Fibroblast of skin of abdomen (primary cell): ENCODE measurements at places on chromosomes 12 and 14.

GRCh38 chr12:52659395-52659794 is 7.4 kb upstream of the KRT2 start:
- no peak for DNase-seq

- peak; percentile 63 for DNase-seq
Measured at GRCh38 chr12:49187184-49187583, 1.7 kb downstream of the TUBA1A start.

DNA sequence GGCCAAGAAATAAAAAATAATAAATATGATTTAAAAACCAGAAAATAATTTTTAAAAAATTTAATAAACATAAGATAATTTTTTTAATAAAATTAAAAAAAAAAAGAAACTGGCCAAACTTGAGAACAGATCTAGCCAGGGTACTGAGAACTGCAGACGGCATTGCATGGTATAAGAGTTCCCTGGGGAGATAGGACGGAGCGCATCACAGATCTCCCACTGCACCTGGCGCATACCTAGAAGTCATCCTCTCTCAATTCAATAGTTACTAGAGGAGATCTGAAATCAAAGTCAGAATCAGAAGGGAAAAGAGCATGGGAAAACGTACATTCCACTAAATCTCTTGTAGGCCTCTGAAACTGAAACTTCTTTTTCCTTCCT is 58.9 kb upstream of the BCL2L14 start:
- DNase-seq, result no peak

- no peak for DNase-seq
Measured at GRCh38 chr14:97388408-97388807, 591.2 kb downstream of the VRK1 start.

DNA sequence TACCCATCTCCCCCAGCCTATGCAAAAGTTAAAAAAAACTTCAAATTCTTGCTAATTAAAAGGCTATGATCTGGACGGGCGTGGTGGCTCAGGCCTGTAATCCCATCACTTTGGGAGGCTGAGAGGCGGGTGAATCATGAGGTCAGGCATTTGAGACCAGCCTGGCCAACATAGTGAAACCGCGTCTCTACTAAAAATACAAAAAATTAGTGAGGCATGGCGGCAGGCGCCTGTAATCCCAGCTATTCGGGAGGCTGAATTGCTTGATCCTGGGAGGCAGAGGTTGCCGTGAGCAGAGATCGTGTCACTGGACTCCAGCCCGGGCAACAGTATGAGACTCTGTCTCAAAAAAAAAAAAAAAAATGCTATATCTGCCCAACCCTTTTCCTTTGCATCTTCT is 925.4 kb downstream of the GALC start:
- DNase-seq, result no peak

- no peak for DNase-seq
Measured at GRCh38 chr12:52818388-52818787, 4.5 kb upstream of the KRT4 start.

DNA sequence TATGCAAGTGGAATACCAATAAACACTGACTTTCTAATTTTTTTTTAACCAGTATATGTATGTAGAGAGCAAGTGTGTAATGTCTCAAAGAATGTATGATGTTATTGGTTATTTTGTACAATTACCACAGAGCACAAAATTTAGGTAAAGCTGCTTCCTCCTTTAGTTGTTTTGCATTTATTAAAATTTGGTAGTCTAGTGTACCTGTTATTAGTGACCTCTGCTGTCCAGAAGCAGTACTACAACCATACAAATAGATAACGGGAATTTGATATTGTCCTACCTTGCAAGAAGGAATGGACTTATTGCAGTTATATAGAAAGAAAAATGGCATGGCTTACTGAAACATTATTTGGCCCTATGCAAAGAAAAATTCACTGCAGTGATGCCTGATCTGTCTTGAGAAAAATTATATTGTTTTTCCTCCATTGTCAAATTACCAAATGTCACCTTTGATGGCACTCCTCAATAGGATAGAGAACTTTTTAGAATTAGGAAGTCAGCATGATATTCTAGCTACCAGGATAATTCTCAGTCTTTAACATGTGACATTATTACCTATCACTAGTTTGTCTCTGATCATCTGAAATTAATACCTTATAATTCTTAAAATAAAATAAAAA is 153.9 kb upstream of the RMST start:
- peak; percentile 47 for DNase-seq

DNA sequence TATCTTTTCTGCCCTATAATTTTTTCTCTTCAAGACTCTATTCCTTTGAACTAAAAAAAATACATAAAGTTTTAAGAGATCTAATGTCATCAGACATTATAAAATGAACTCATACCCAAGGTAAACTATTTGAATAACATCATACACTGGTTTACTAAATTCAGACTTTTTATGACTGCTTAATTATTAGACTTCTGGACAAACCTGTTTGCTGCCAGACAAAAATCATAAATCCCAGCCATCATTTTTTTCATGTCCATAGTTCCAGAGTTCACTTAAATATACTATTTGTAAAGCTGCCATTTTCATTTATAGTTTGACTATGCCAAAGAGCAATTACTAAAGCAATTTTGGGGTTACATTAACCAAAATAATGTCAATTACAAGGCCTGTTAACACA is 34.0 kb downstream of the USP44 start:
- no peak for DNase-seq

GRCh38 chr12:128268379-128268995 is 1.5 kb downstream of the TMEM132C start:
- DNase-seq, result no peak

DNA sequence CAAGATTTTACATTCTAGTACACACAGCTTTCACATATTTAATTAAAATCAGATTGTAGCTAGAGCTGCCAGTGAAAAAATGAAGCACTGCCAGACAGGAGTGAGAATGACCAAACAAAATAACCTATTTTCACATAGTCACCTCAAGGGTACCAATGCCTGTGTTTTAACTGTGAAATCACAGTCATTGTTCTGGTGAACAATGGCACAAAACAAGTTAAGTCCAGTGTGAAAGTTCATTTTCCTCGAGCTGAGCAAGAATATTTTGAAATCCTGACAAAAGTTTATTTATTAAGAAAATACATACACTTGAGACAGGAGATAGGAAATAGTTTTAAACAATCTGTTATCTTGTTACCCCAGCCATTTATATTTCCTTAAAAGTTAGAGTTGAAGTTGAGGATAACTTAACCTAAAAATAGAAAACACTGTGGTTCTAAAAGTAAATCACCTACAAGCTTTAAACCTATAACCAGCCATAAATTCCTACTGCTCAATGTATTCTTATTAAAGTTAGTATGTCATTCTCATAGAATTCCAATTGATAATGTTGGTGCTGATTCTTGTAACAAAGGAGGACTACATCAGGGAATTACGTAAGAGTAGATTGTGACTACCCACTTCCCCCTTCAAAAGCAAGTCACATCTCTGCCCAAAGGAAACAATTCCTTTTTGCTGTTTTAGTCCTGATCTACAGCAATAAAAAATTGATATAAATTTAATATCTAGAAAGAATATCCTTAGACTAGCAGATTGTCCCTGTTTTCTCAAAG is 15.9 kb downstream of the DENND5B start:
- DNase-seq, result peak; percentile 17

- DNase-seq, result no peak
Measured at GRCh38 chr12:46100551-46101484, 110.4 kb upstream of the SCAF11 start.

GRCh38 chr12:115466076-115466475 is 782.1 kb upstream of the TBX3 start:
- peak; percentile 56 for DNase-seq

DNA sequence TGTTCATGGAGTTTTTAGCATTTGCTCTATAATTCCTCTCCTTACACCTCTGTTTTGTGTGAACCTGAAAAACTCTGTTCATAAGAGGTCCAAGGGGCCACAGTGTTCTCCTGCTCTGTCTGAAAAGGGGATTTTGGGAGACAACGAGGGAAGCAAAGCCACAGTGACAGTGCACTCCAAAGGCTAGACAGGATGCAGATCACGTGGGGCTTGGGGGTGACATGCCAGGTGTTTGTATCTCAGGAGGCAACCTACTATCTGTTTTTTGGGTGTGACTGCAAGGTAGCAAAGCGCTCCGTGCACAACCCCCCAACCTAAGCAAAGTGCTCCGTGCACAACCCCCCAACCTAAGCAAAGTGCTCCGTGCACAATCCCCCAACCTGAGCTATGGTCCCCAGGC is 5.1 kb upstream of the CHD4 start:
- no peak for DNase-seq

DNA sequence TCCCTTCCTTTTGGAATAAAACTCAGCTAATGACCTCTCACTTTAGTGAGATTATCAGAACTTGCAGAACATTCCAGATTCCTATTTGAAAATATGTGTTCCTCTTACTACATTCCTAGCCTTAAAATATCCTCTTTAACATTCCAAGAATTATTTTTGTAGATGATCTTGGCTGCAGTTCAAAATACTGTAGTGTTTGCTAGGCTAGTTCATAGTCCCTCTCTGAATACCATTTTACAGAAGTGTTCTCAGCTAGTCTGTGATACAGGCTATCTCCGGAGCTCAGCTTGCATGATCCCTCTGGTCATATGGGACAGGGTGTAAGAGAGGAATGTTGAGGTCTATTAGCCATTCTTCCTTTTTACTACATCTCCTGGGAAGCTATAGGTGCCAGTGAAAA is 17.6 kb upstream of the GPR33 start:
- DNase-seq, result peak; percentile 83

- DNase-seq, result no peak
Measured at GRCh38 chr14:76976240-76977005, 52.1 kb downstream of the IRF2BPL start.

GRCh38 chr12:68207276-68207675 is 18.3 kb downstream of the IL26 start:
- no peak for DNase-seq

- no peak for DNase-seq
Measured at GRCh38 chr14:63478010-63478409, 65.2 kb downstream of the PPP2R5E start.

- DNase-seq, result peak; percentile 82
Measured at GRCh38 chr12:89370850-89371249, 18.5 kb upstream of the DUSP6 start.

DNA sequence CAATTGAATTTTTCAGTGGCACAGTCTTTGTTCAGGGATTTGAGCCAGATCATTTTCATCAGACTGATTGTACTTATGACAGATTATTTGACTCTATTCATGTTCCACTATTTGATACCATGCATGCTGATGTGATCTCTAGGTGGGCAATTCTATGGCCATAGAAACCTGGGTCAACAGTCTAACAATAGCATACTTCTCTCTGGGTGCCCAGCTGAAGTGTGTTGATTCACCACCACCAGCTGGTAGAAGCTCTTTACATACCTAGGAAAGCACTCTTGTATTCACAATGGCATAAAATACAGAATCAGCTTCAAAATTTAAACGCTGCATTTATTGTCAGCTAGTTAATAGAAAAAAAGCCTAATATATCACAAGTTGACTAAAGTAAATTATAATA is 90.2 kb upstream of the TMTC2 start:
- no peak for DNase-seq

GRCh38 chr14:35438910-35439713 is 34.6 kb upstream of the NFKBIA start:
- DNase-seq, result no peak

GRCh38 chr14:73259837-73260236 is 22.5 kb downstream of the PAPLN start:
- no peak for DNase-seq

GRCh38 chr14:100211893-100212292 is 27.1 kb upstream of the YY1 start:
- DNase-seq, result no peak

- no peak for DNase-seq
Measured at GRCh38 chr14:104238424-104239184, 100.2 kb downstream of the KIF26A start.

GRCh38 chr12:98073610-98074009 is 441.8 kb upstream of the TMPO start:
- DNase-seq, result no peak

DNA sequence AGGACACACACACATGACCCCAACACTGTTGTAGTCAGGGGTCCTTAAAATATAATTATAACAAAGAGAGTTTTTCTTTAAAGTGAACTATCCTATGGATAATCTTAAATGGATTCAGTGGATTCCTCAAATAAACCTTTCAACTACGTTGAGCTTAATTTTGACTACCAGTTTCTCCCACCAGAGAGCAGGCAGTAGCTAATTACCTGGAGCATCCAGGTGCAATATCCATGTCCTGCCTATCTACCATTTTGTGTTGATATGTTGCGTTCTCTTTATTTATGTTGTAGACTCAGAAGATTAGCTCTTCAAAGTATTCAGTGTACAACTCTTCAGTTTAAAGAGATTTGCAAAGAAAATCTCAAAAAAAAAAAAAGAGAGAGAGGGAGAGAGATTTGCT is 127.2 kb upstream of the GZMB start:
- no peak for DNase-seq

DNA sequence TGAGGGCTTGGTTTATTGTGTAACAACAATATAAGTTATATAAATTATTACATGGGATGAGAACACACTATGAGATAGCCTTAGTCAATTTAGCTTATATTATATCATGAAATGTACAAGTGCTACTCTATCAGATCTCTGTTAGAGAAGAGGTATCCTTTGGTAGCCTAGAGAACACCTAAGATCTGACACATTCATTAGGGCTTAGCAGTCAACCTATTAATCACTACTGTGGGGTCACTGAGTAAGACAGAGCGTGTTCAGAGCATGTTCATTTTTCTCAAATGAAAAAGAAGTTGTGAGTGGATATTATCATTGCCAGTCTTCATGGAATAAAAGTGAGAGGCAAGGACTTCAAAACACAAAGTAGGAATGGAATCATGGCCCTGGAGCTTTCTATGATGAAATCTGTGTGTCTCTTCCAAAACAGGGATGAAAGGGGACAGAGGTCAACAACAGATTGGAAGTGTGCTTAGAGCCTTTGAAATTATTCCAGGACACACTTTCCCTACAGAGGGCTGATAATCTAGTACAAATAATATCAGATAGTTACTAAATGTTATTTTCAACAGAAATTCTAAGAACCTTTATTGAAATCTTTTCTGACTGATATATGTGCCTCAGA is 114.3 kb downstream of the SLC16A7 start:
- DNase-seq, result no peak

GRCh38 chr12:83153177-83153576 is 466.5 kb downstream of the TMTC2 start:
- DNase-seq, result no peak

DNA sequence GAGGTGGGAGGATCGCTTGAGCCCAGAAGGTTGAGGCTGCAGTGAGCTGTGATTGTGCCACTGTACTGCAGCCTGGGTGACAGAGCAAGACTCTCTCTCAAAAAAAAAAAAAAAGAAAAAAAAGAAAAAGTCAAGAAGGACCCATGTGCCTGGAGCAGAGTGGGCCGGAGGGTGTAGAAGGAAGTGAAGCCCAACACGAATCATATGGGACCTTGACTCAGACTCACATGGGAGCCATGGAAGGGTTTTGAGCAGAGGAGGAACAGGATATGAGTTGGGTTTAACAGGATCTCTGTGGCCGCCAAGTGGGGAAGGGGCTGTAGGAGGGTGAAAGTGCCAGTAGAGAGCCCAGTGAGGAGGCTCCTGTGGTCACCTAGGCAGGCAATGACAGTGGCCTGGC is 165.4 kb downstream of the PHETA1 start:
- no peak for DNase-seq

DNA sequence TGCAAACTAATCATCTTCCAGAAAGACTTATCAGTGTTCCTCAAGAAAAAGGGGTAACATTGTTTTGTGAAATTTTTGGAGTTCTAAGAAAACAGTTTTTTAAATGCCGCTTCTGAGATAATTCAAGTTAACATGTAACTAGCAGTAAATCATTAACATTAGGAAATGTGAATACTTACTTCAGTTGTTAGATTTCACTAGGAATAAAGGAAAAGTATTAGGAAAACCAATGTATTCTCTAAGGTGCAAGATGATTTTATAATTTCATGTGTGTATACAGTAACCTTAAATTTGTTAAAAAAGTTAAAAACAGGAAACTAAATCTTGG is 36.8 kb downstream of the PAPOLA start:
- DNase-seq, result no peak
